ENCODE measurements at places on chromosomes 7 and 10.

DNA sequence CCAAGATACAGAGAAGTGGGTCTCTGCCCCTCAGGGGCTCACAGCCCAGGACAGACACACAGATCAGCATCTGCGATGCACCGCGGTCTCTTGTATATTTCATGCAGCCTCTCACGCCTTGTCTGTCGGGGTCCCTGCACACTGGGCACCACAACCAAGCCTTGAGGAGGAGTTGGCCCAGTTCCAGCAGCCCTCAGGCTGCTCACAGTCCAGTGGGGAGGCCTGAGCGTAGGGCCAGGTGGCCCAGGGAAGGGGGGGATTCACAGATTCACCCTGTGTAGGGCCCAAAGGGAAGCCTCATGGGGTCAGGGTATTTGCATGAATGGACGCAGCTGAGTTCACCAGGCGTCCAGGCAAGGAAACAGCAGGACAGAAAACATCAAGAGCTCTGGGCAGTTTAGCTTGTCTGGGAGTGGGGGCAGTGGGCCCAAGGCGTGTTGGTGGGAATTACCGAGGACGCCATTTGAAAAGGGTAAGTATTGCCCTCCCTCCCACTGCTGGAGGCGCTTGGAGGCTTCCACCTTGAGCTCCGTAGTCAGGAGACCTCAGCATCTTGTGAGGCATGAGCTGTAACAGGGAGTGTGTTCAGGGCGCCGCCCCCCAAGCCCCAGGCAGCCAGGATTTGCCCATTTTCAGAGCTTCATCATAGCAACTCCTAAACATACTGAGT, 129.1 kb upstream of the CHST15 start:
- DNase-seq = no peak

DNA sequence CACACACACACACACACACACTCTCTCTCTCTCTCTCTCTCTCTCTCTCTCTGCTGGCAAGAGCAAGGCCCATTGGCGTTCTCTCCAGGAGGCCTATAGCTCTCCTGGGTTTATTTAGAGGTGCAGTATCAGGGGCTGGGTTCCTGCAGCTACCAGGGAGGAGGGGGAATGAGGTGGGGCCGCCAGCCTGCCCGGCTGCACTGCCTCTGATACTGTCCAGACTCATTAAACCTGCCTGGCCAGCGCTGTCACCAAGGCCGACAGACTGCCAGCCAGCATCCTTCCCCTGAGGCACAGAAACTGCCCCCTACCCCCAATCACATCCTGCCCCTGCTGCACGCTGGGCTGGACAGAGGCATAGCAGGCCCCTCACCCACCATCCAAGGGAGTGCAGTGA, 4.3 kb downstream of the PRRT4 start:
- no peak for DNase-seq

DNA sequence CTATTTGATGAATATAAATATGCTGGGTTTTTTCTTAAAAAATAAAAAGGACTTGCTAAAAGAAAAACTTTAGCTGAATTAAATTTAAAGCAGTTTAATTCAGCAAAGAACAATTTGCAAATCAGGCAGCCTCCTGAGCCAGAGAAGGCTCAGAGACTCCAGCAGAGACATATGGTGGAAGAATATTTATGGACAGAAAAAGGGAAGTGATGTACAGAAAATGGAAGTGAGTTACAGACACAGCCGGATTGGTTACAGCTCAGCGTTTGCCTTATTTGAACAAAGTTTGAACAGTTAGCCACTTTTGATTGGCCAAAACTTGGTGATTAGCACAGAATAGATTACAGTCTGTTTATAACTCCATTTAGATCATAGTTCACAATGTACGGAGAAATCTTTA, 110.3 kb downstream of the GAD2 start:
- no peak for DNase-seq

DNA sequence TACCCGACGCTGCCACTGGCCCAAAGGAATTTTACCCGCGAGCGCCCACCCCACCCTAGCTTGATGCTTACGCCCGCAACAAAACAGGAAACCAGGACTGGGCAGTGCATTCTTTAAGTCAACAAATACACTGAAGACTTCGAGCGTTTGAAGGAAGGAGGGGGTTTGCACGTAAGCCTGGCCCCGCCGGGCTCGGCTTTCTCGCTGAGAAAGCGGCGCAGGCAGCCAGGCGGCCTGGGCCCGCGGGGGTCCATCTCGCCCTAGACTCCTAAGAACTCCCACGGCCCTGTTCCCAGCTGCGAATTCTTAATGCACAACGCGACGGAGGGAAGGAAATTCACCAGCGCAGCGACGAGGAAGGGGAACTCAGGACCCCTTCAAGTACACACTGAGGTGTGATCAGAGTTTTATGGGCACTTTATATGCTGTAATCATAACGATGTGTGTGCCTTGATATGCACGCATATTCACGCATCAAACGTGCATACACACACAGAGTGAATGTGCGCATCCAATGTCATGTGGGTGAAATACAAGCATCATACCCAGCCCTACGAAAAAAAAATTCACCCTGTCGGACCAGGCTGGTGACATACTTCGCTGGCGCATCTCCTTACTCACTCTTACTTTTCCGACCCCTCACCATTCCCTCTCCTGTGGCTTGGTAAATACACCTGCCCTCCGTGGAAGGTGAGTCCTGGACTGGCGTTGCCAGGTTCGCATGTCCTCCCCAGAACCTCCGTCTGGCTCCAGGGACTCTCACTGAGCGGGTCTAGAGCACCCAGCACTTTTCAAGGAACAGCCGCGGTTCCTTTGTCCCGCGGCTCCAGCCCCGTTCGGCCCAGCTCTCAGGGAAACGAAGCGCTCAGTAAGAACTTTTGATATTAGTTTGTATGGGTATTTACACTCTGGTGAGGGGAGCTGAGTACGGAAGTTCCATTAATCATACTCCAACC, 5.7 kb upstream of the HOXA13 start:
- DNase-seq = no peak

- DNase-seq = no peak
Observed at GRCh38 chr7:91832493-91833045, 47.9 kb downstream of the MTERF1 start.

DNA sequence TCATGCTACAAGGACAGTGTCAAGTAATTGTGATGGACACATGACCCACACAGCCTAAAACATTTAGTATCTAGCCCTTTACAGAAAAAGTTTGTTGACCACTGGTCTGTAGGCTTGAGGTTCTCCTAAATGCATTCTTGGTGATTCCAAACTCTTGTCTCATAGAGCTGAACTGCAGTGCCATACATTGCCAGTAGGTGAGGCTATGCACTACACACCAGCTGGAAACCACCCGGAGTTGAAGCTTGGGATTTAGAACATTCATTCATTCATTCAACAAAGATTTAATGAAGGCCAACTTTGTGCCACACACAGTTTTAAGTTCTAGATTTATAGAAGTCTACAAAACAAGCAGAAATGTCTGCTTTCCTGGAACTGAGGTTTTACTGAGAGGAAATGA, 77.3 kb upstream of the TCF7L2 start:
- DNase-seq = no peak

GRCh38 chr7:754531-755412, 27.7 kb upstream of the PRKAR1B start:
- DNase-seq = peak; percentile 7

- DNase-seq = no peak
Observed at GRCh38 chr7:116770941-116771340, 91.4 kb upstream of the CAPZA2 start.

- no peak for DNase-seq
Observed at GRCh38 chr7:106042196-106042611, 69.9 kb downstream of the SYPL1 start.
